Liver (tissue), 10 donors: ENCODE measurements at places on chromosomes 4 and X.

GRCh38 chr4:27910227-27910626, 1049.6 kb downstream of the STIM2 start:
- no peaks in the 10 kb centered on the region for H3K4me1 ChIP-seq
- no peaks in the 10 kb centered on the region for H3K36me3 ChIP-seq
- no peaks in the 10 kb centered on the region for H3K27me3 ChIP-seq

GRCh38 chrX:40465735-40466551, 114.8 kb upstream of the ATP6AP2 start:
- H3K27ac ChIP-seq = no peak overlapping the region
- no peaks in the 10 kb centered on the region for H3K4me1 ChIP-seq

GRCh38 chr4:140342620-140343019, 30.8 kb upstream of the SCOC start:
- no peak overlapping the region for H3K27ac ChIP-seq
- peaks cover 2% of the 10 kb centered on the region for H3K4me1 ChIP-seq
- H3K36me3 ChIP-seq = no peaks in the 10 kb centered on the region
- DNase-seq = no peak
- H3K27me3 ChIP-seq = no peaks in the 10 kb centered on the region
- H3K4me3 ChIP-seq = no peak overlapping the region

DNA sequence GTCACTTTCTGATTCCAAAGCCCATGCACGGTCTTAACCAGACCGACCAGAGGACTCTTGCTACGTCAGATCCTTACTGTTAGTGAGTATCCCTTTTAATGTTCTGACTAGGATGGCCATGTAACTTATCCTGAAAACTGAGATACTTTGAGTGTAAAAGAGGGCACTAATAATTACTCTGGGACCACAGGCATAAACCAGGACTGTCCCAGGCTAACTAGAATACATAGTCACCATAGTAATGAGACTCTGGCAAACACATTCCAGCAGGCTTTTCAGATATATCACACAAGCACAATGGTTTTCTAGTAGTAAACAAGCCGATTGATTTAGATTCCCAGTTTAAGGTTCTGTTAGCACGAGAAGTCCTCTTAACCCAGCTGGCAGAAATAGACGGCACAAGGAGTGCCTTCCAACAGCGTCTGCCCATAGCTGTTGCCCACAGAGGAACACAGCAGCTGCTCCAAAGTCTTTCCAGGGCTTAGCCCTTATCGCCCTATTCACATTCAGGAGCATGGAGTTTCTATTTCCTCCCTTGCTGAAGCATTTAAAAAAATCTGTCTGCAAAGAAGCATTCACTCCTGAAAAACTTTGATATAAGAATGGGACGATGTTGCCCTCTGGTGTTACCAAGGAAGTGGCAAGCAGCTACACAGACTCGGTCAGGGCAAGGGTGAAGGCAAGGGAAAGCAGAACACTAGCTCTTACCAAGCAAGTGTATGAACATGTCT, 92.4 kb downstream of the CXCL13 start:
- H3K36me3 ChIP-seq = no peaks in the 10 kb centered on the region
- H3K4me3 ChIP-seq = no peak overlapping the region
- DNase-seq = no peak
- H3K27ac ChIP-seq = no peak overlapping the region
- no peaks in the 10 kb centered on the region for H3K27me3 ChIP-seq

DNA sequence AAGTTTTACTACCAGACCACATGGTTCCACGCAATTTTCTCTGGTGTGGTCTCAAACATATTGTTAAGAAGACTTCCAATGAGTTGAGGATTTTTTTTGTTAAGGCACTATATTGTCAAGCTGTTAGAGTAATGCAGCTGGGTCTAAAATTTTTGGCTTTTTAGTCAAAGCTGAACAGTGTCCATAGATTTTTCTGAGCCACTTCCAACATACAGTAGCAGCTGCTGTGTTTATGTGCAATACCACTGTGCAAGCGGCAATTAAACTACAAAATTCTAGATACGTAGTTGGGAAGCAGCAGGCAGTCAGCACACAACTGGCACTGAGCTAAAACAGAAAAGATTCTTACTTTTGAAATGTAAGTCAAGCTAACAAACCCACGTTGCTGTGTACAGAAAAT, 1551.1 kb upstream of the AGA start:
- H3K4me1 ChIP-seq = no peaks in the 10 kb centered on the region
- DNase-seq = no peak
- H3K27me3 ChIP-seq = no peaks in the 10 kb centered on the region
- no peaks in the 10 kb centered on the region for H3K36me3 ChIP-seq
- no peak overlapping the region for H3K27ac ChIP-seq
- no peak overlapping the region for H3K4me3 ChIP-seq

DNA sequence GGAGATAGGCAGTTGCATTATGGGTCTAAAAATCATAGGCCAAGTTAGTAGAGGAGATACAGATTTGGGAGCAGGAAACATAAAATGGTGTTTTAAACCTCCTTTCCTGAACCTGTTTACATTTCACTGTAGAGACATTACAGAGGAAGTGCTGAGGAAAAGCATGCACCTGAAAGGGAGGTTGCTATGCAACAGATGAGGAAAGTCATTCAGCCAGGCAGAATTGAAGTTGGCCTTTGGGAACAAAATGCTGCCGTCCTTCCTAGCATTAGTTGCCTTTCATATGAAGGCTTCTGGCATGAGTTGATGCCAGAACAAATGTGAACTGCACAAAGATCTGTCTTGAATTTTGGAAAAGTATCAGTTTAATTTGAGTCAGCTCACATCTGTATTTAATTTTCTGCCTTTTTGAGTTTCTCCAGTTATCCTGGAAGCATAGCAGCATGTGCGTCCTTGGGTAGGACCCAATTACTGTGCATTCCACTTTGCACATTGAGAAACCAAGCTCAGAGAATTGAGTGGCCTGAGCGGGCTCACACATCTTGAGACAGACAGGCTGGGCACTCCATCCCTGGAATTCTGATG, 38.2 kb downstream of the MAGED1 start:
- no peak overlapping the region for H3K4me3 ChIP-seq
- H3K36me3 ChIP-seq = no peaks in the 10 kb centered on the region
- no peak for DNase-seq
- H3K4me1 ChIP-seq = no peaks in the 10 kb centered on the region

DNA sequence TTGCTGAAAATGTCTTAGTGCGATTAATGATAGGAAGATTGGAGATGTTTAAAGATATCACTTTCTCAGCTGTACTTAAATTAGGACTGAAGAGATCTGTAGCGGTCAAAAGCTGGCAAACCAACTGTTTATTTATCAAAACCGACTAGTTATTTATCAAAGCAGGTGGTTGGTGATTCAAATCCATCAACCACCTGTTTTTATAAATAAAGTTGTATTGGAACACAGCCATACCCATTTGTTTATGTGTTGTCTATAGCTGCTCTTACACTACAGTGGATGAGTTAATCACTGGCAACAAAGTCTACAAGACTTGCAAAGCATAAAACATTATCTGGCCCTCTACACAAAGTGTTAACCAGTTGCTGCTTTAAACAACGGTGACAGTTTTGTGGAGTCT, 76.8 kb downstream of the IL15 start:
- DNase-seq = no peak
- no peaks in the 10 kb centered on the region for H3K27me3 ChIP-seq

GRCh38 chr4:47533689-47534347, 48.7 kb downstream of the ATP10D start:
- H3K36me3 ChIP-seq = peaks cover 9% of the 10 kb centered on the region
- H3K4me1 ChIP-seq = no peaks in the 10 kb centered on the region
- no peak overlapping the region for H3K4me3 ChIP-seq
- no peaks in the 10 kb centered on the region for H3K27me3 ChIP-seq

GRCh38 chr4:12689457-12689856, 794.7 kb downstream of the RAB28 start:
- H3K36me3 ChIP-seq = no peaks in the 10 kb centered on the region
- no peaks in the 10 kb centered on the region for H3K27me3 ChIP-seq
- no peak overlapping the region for H3K4me3 ChIP-seq
- H3K4me1 ChIP-seq = no peaks in the 10 kb centered on the region

DNA sequence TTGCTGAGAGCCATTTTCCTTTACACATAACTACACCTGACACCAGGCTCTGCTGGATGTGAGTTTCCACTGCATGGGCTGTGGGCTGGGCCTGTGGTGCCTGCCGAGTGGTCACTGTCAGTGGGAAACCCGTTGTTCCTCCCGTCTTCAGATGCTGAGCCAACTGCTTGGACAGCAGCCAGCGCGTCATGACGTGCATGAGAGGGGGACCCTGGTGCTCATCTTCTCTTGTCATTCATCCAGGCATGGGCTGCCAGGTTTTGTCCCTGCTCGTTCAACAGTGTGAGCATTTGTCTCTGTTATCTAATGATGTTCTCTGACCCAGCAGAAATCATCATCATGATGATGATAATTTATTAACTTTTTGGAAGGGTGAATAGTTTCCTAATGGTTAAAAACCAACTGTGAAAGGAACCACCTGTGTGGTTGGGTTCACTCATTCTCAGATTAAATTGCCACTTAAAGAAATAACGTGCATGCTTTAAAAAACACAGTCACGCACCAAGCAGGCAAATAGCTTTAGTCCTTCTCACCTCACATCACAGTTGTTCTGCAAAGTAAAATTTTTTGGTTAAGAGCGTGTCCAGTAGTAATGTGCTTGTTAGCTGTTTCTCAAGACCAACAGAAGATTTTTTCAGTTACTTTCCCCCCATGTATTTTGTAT, 19.9 kb upstream of the CLDN34 start:
- no peak overlapping the region for H3K4me3 ChIP-seq
- H3K4me1 ChIP-seq = no peaks in the 10 kb centered on the region
- no peak overlapping the region for H3K27ac ChIP-seq
- no peaks in the 10 kb centered on the region for H3K27me3 ChIP-seq
- H3K36me3 ChIP-seq = peaks cover 1% of the 10 kb centered on the region

DNA sequence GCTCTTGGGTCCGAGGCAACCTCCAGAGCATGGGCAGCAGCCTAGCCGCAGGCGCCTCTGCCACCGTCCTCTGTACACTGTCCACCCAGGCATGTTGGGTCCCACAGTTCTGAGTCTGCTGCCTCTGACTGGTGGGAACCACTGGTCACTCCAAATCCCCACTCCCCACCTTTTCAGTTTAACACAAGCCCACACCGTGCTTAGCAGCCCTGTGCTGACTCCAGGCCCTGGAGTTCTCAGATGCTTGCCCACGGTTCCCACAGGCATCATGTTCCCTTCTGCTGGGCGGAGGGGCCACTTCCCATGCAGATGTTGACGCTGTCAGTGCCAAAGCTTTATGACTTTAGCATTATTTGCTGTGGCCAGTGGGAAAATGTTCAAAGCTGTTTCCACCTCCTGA, 104.5 kb downstream of the SCD5 start:
- no peak overlapping the region for H3K4me3 ChIP-seq
- H3K4me1 ChIP-seq = no peaks in the 10 kb centered on the region
- H3K27ac ChIP-seq = no peak overlapping the region

DNA sequence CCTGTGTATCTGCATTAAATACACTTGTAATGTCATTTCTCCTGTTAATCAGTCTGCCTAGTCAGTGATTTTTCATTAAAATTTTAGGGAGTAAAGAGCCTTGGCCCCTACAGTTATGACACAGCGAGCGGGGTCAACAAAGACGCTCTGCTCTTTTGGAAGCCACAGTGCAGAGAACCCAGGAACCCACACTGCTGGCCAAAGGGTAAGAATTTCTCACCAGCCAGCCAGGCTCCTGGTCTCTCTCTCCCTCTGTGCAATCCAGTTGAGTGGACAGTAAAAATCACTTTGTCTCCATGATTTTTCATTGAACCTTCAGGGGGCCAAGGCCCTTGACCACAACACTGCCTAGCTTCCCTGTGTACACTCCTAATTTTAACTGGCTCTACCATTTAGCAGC, 52.8 kb downstream of the NLGN4X start:
- H3K4me1 ChIP-seq = no peaks in the 10 kb centered on the region
- DNase-seq = no peak
- no peak overlapping the region for H3K4me3 ChIP-seq

DNA sequence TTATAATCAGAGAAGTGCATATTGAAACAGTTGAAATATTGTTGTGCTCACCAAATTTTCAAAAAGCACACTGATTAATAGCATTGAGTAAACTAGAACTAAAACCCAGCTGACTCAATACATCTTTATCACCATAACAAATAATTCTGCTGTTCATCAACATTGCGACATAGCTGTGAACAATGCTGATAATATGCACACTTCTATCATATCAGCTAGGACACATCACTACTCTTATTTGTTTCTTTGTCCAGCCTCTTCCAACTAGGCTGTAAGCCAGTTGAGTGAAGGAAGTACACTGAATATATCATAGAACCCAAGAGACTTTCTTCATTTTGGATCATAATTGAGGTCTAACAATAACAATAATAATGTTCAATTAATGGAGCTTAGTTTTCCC, 349.7 kb downstream of the IQCM start:
- DNase-seq = no peak
- H3K36me3 ChIP-seq = no peaks in the 10 kb centered on the region
- H3K4me3 ChIP-seq = no peak overlapping the region
- no peak overlapping the region for H3K27ac ChIP-seq
- H3K27me3 ChIP-seq = no peaks in the 10 kb centered on the region
- no peaks in the 10 kb centered on the region for H3K4me1 ChIP-seq

DNA sequence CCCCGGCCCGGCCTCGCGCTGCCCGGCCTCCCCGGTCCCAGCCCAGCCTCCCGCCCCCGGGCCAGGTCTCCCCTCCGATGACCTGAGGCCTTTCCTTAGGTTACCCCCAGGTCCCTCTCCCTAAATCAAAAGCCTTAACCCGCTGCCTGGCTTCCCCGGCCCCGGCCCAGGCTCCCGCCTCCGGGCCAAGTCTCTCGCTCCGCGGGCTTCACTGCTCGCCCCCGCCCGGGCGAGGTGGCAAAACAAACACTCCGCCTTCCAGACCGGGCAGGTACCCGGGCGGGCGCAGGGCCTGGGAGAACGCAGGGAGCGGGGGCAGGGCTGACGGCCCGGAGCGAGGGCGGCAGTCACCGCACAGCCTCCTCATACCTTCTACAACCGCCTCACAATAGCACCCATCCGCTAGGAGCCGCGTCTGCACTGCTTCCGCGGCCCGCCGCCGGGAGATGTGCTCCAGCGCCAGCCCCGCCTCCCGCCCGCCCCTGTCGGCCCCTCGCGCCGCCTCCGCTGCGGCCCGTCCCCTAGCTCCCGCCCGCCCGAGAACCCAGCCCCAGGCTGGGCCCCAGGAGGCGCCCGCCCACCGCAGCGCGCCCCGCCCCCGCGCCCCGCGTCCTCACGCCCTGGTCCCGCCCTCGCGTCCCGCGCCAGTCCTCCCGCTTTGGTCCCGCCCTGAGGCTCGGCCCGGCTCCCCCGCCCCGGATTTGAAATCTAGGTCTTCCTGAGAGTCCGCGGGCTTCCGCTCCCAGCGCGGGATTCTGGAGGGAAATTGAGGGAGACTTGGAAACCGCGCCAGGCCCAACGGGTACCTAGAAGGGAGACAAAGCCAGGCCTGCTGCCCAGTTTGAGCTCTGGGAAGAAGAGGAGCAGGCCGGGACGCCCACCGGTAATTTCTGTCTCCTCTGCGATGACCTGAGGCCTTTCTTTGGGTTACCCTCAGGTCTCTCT, at the start of the genes CASP3 and PRIMPOL:
Gene CASP3 (minus strand): TSS at position 422 of the 945 bp plus-strand sequence. CDS start 10,994 bp downstream, outside the sequence.
Gene PRIMPOL (plus strand): TSS at position 713 of the 945 bp plus-strand sequence. CDS start 7,403 bp downstream, outside the sequence.
- no peaks in the 10 kb centered on the region for H3K27me3 ChIP-seq
- peak; percentile 99 for DNase-seq
- H3K4me1 ChIP-seq = peaks cover 2% of the 10 kb centered on the region
- H3K27ac ChIP-seq = peak within 1 kb of the TSS; percentile 95
- H3K36me3 ChIP-seq = no peaks in the 10 kb centered on the region
- H3K4me3 ChIP-seq = peak within 1 kb of the TSS; percentile 86
